DMS79 treated with DMSO at 0.1 percent for 48 hours (cell line): ENCODE measurements at places on chromosomes 12 and 14.

GRCh38 chr14:39581474-39581873, 149.2 kb upstream of the FBXO33 start:
- DNase-seq, result peak; percentile 22

- DNase-seq, result no peak
Observed at GRCh38 chr14:22448905-22449599, 140.0 kb downstream of the DAD1 start.

- DNase-seq, result no peak
Observed at GRCh38 chr12:124939421-124940142, 25.1 kb upstream of the UBC start.

DNA sequence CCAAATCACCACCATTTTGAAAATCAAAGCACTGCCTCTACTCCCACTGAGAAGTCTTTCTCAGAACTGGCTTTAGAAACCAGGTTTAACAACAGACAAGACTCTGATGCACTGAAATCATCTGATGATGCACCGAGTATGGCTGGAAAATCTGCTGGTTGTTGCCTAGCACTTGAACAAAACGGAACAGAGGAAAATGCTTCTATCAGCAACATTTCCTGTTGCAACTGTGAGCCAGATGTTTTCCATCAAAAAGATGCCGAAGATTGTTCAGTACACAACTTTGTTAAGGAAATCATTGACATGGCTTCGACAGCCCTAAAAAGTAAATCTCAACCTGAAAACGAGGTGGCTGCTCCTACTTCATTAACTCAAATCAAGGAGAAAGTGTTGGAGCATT, 115.0 kb upstream of the NPAS3 start:
- no peak for DNase-seq

DNA sequence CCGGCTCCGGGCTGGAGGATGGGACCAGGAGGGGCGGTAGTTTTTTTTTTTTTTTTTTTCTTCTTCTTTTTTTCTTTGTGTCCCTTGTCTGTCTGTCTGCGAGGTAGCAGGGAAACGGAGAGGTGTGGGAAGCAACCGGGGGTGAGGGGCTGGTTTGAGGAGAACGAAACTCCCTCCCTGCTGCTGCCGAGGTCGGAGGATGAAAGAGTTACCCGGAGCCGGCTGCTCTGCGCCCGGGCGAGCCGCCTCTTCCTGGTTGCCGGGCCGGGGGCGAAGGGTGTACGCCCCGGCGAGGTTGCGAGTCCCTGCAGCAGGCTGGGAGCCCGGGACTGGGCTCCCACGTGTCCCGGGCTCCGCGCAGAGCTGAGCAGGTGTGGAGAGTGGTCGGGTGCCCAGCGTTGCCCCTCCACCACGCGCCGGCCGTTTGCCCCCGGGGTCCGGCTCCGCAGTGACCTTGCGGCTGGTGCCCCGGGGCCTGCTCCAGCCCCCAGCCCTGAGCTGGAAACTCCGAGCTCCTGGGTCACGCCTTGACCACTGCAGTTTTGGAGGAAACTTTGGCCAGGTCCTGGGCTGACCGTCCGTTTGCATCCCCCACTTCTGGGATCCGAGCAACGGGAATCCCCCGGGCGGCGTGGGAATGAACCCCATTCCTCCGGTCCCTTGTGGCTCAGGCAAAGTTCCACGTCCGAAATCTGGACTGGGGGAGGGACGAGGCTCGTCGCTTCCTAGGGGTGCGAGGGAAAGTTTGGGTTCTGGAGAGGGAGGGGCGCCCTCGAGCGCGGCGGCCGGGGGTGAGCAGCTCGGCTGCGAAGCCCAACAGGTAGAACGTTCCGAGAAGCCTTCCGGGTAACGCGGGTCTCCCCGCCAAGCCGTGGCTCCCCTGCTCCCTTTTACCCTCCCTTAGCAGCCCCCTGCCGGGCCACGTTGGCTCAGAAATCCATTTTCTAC, 1.3 kb downstream of the CHST11 start:
- DNase-seq, result peak; percentile 30

DNA sequence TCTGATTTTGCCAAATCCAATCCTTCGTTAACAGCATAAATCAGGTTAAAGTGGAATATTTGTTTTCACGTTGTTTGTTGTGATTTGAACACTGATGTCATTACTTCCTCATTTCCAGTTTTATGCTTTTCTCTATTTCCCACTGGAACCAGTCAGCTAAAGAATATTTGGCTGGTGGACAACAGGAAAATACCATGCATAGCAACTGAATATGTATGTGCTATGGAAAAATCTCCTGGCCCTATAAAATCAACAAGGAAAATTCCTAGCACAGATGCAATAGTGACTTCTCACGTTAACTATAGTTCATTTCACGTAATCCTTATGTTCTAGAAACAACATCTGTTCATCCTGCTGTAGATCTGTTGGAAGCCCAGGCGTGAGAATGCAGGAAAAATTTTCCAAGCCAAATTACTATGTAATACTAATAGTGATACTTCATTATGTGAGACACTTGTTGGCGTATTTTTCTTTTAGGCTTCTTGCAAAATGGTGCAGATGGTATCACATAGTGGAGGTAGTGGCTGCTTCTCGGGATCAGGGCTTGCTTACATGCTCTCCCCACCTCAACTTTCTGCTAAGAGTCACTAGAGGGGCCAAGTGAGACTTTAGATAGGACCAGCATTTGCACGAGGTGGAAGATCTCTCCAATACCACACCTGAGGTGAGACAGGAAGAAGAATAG, 86.3 kb upstream of the USP44 start:
- no peak for DNase-seq
